Right cardiac atrium (tissue), 5 donors: ENCODE measurements at places on chromosomes 11 and 22. TPM values are rescaled to one million over a fixed set of nuclear protein-coding genes. Genes with fewer than 3 reads are reported as not detected.

Gene IGSF9B
- total RNA-seq: 53.1 TPM

Gene DGKZ
- 108 TPM for total RNA-seq

Gene PIWIL4
- 3.5 TPM for total RNA-seq

Gene CLMP
- 18.9 TPM for total RNA-seq

DNA sequence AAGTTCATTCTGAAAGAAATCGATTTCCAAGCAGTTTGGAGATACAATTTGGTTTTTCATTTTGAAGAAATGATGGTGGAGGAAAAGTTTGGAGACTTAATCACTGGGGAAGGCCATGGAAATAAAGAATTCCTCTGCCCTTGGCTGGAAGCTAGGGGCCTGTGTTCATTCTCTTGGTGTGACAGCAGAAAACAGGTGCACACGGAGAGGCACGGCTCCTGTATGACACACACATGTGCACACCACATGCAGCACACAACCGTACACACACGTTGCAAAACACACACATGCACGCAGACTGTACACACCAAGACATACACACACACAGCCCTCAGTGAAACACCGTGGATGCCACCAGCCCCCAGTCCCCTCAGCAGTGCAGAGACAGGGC lies 64.2 kb downstream of the CYTH4 start:
- no peak for DNase-seq

- DNase-seq: no peak
These were observed 66.4 kb upstream of the KCNQ1OT1 start for GRCh38 chr11:2766166-2766565.

DNA sequence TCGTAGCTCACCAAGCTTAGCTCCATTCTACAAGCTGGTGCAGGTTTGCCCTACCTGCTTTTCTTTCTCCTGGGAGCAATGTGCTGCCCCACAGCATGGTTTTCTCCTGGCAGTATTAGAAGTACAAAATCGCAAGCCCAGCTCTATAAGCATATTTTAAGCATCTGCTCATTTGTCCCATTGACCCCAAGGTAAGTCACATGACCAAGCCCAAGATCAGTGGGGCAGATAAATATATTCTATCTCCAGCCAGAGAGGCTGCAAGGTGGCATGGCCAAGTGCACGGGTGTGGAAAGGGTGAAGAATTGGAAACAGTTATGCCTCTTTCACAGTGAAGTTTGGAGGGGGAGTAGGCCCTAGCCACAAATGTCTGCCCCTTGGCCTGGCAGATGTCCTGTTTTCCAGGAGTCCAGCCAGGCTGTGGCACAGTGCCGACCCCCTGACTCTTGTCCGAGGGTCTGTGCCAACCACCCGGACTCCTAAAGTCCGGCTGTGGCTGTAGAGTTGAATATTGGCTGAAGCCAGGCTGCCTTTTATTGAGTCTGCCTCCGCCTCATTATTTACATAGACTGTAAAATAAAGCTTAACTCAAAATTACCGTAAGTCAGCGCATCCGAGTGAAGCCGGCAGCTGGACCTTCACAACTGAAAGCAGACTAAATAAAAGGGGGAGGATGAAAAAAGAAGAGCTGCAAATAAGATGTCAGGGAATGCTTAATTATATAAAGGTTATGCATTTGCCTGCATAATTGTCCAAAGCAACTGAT lies 165.7 kb downstream of the COMMD9 start:
- DNase-seq: peak; percentile 63

- no peak for DNase-seq
These were observed 1282.1 kb downstream of the TBC1D22A start for GRCh38 chr22:48044487-48045060.

GRCh38 chr11:75598264-75598663 lies 36.2 kb downstream of the SERPINH1 start:
- DNase-seq: no peak

GRCh38 chr11:5815534-5815933 lies 6.8 kb downstream of the OR52N2 start:
- no peak for DNase-seq

DNA sequence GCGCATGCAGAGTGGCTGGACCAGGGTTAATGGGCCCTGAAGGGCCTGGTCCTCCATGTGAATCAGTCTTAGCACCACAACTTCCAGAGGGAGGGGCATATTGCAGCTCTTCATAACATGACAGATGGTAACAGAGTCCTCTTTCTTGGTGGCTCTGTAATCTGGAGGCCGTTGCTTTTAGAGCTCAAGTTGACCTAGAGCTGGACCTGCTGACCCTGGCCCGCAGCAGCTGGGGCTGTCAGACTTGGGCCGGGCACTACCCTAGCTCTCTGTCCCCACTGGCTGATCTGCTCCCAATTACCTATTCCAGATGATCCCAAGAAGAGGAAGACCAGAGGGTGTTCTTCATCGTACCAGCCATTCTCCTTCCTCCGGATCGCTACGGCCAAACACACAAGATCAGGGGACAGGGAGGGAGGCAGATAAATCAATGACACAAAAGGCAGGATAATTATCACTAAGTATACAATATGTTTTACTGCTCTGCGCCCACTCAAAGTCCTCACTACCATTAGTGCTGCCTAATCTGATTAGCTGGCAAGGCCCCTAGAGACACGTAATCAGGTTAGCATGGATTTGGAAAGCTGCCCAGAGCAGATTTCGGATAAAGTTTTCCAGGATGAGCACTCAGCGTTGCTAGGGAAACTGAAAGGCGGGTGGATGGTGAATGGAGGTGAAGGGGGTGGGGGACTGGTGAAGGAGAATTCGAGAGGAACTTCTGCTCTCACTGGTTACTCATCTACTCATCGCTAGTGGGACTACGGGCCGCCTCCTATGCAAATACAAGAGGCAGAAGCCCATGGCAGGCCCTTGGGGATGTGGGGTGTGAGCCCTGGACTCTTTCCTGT lies 64.5 kb upstream of the PHOX2A start:
- DNase-seq: no peak

- DNase-seq: peak; percentile 5
These were observed 1163.1 kb downstream of the BRD1 start for GRCh38 chr22:48664586-48664985.
